ENCODE measurements at places on chromosomes 2 and 18.

GRCh38 chr2:1739322-1739957 is 4.9 kb downstream of the PXDN start:
- no peak for DNase-seq

DNA sequence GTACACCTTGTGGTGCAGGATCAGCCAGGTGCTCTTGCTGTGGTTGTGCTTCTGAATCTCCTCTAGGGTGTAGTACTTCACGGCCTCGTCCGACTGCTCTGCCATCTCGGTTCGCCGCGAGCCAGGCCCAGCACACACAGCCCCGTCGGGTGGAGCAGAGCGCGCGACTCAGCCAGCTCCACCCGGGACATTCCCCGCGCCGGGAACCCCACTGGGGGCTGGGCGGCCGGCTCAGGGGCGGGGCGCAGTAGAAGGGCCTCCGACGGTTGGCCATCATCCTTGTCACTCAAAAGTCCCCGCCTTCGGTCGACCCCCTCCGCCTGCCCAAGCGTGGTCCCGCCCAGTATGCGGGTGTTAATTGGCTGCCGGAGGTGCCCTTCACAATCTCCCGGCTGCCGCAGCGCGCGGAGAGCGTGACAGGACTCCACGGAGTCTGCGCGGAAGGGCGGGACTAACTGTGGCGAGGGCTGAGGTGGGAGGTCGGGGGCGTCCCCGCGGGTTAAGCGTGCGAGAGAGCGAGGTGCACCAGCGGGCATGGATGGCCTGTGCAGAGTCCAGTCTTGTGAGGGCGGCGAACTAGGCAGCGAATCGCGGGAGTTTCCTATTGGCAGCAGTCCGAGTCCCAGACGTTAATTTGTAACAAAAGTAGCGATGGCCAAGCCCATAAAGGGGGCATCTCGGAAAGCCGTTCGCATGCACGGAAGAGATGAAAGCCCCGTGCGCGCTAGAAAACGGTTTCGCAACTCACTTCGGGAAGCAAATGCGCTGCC is at the start of gene CYB5A:
TSS of gene CYB5A (minus strand) at position 193 of the 770 bp plus-strand sequence. CDS start at position 105, 88 bp downstream.
- no peak for DNase-seq

DNA sequence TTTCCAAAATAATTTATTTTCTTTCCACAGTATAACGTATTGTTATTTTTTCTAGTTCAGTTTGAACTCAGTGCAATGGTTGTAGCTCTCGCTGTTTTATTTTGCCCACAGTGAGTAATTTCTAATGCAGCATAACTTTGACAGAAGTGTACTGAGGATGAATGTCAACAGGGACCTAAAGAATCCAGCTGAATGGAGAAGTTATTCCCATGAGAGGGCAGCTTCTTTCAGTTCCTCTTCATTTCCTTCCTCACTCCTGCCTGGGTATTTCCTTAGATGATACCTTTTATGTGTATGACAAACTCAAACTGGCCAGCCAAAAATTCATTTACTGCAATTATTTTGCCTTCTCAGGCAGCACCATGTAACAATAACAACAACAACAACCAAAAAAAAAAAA is 1223.1 kb upstream of the ZEB2 start:
- no peak for DNase-seq

DNA sequence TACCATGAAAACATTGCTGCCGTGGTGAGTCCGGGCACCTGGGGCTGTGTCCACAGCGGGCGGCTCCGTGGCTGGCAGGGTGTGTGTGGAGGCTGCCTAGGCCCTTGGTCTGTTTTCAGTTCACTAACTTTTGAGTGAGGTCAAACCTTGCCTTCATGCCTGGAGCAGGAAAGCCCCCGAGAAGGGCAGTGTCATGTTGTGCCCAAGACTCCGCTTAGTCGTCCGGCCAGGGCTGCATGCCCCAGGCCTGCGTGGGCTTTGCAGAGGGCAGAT is 24.1 kb downstream of the MAL start:
- no peak for DNase-seq

DNA sequence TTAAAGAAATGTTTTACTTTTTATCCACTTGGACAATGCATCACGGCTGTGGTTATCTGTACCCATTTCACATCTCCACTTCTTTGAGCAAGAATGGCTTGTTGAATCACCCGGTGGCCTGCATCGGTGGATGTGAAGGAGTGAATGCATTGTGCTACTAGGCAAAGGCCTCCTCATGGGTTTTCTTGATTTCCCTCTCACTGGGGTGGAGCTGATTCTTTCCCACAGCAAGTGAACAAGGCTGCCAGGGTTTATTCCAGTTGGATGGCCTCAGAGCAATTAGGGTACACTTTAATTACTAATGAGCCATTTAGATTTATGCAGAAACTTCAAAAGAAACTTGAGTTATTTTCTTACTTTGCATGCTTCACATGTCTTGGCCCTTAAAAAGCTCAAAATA is 387.1 kb downstream of the RND3 start:
- no peak for DNase-seq

- DNase-seq, result no peak
These were observed 22.4 kb upstream of the PMAIP1 start for GRCh38 chr18:59877361-59877760.

- DNase-seq, result no peak
These were observed 654 bp downstream of the COMMD1 start for GRCh38 chr2:61906186-61906470.

- no peak for DNase-seq
These were observed 39.1 kb downstream of the ANO7 start for GRCh38 chr2:241227594-241227993.

DNA sequence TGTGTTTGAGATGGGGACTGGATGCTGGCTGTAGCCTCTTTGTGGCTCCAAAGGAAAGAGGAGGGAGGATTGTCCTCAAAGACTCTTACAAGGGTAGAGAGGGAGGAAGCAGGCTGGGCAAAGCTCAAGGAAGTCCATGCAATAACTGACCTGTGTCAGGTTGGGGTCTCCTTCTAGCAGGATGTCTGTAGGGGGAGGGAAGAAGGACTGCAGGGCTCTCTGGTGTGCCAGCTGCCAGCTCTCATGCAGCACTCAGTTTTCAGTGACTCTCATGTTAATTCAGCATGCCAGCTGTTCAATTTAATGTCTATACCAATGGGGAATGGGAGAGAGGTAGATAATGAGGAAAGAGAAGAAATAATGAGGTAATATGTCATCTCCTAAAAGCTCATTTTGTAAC is 85.3 kb upstream of the RANBP2 start:
- DNase-seq, result no peak

- DNase-seq, result no peak
These were observed 131.3 kb upstream of the UNC80 start for GRCh38 chr2:209640358-209640757.

DNA sequence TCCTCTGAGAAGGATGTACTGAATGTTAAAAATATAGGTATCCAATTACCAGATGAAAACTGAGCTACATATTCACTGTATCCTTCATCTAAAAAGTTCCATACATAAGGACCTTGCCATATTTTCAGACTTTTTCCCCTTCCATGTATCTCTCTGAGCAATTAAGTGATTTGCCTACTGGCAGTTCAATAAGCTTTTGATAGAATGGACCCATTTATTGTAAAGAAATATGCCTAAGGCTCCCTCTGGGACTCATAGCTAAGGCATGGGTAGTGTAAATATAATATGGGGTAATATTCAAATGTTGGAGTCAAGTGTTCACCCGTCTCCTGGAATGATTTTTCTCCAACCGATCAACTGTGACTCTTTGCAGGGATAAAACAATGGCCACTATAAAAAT is 135.4 kb upstream of the FSHR start:
- DNase-seq, result no peak

GRCh38 chr18:24491927-24492834 is 31.7 kb downstream of the HRH4 start:
- DNase-seq, result no peak

- DNase-seq, result no peak
These were observed 185.8 kb downstream of the NDUFA10 start for GRCh38 chr2:239839306-239839705.

- no peak for DNase-seq
These were observed 225.4 kb downstream of the MYCN start for GRCh38 chr2:16165518-16166326.

DNA sequence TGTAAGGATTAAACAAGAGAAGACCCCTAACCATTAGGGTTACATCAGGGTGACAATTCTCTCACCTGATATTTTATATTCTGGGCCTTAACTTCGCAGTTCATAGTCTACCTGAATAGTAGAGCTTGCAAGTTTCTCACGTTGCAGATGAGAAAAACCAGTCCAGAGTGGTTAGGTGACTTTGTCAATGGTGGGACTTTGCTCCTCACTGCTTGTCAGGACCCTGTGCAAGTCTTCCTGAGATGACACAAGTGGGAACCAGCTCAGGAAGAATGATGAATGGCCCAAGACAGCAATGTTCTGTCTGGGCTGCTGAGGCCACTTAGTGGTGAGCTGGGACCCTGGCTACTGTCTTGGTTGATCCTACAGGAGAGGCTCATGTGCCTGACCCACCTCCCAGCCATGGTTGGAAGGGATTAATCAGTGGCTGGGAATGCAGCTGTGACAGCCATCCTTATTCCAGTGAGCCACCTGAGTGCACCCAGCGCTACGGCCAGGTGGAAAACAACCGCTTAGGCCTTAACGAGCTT is 16.9 kb downstream of the LGALSL start:
- no peak for DNase-seq

GRCh38 chr2:158810731-158811460 is 15.8 kb downstream of the DAPL1 start:
- DNase-seq, result no peak

DNA sequence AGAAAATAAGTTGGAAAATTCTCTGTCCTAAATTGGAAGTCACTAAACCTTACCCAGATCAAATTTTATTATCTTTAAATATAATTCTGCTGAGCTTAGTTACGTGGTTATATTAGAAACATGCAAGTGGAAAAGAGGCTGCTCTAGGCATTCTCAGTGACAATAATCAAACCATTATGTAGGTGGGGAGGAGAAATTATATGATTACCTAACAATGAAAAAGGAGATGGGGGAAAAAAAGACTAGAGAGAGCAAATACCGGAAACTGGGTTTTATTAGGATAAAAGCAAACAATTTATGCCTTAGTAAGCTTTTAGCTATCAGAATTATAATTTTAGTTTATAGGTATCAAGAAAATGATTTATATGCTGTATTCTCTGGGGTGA is 53.2 kb downstream of the PHLPP1 start:
- no peak for DNase-seq

GRCh38 chr2:117858892-117859531 is 44.5 kb downstream of the DDX18 start:
- no peak for DNase-seq

DNA sequence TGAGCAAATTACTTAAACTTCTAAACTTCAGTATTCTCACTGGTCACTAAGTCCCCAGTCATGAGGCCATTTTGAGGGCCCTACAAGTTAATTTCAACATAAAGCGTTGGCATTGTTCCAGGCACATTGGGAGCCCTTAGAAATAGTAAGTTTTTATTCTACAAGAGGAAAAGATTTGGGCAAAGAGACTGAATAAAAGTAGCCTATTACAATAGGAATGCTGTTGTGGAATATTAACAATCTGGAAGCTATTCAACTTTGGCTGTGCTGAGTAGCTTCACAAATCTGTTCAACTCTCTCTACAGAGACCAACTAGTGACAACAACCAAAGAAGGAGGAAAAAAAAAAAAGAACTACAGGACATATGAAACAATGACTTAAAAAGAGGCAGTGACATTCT is 1287.5 kb upstream of the NXPH2 start:
- DNase-seq, result no peak

DNA sequence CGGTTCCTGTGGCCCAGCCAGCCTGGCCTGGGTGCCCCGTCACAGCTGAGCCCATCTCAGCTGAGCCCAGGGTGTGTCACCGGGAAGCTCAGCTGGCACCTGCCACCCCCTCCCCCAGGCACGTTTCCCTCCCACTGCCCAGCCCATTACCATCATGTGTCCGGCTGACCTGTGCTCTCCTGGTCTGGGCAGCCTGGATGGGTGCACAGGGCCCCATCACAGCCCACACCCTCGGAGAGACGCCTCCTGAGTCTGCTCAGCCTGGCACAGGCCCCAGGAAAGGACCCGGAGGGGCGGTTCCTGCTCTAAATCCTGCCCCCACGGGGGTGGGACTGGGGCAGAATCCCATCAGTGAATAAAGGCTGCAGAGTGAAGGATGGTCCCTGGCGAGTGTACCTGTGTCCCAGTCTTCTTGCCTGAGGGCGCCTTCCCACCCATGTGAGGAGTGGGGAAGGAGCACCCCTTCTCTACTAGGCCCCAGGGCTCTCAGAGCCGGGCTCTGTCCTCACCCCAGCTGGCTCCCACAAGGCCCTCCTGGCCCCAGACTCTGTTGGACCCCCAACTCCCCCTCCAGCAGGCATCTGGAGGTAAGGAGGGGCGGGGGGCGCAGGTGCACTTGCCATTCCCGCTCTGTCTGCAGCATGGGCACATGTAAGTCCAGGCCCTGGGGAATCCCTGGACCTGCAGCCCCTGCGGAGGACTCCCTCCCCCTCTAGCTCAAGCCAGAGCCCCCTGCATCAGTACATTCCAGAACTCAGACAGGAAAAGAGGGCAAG is 21.2 kb downstream of the GPC1 start:
- no peak for DNase-seq

GRCh38 chr18:59834267-59834666 is 65.5 kb upstream of the PMAIP1 start:
- no peak for DNase-seq

- DNase-seq, result peak; percentile 9
These were observed 216.5 kb downstream of the KLHL29 start for GRCh38 chr2:23601301-23601965.

GRCh38 chr2:239240414-239240881 is 160.4 kb downstream of the HDAC4 start:
- DNase-seq, result no peak

- DNase-seq, result no peak
These were observed 55.7 kb downstream of the ITSN2 start for GRCh38 chr2:24304631-24305030.

GRCh38 chr2:148110184-148110583 is 89.3 kb downstream of the MBD5 start:
- DNase-seq, result no peak

GRCh38 chr18:70387027-70387426 is 98.2 kb downstream of the SOCS6 start:
- DNase-seq, result no peak

DNA sequence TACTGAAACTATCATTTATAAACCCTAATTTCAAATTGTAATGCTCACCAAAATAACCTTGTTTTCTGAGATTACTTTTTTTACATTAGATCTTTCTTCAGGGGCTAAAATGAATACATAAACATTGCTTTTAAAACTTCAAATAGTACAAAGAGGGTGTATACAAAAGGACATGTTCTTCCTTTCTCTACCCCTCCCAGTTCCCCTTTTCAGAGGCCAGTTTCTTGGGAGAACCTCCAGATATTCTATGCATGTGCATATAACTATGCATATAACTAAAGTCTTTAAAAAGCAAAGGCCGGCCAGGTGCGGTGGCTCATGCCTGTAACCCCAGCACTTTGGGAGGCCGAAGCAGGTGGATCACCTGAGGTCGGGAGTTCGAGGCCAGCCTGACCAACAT is 10.6 kb upstream of the FAM117B start:
- no peak for DNase-seq

- no peak for DNase-seq
These were observed 30.4 kb downstream of the LBH start for GRCh38 chr2:30261695-30262211.

- no peak for DNase-seq
These were observed 132.2 kb downstream of the SPTBN1 start for GRCh38 chr2:54588244-54588899.

GRCh38 chr2:29920631-29921559 is 491 bp downstream of the ALK start:
- no peak for DNase-seq

All from RCC 7860 (cell line).